NCI-H1105 treated with DMSO at 0.1 percent for 48 hours (cell line): ENCODE measurements at places on chromosomes 6 and 20.

- no peak for DNase-seq
Measured at GRCh38 chr6:111329882-111330633, 153.0 kb downstream of the REV3L start.

DNA sequence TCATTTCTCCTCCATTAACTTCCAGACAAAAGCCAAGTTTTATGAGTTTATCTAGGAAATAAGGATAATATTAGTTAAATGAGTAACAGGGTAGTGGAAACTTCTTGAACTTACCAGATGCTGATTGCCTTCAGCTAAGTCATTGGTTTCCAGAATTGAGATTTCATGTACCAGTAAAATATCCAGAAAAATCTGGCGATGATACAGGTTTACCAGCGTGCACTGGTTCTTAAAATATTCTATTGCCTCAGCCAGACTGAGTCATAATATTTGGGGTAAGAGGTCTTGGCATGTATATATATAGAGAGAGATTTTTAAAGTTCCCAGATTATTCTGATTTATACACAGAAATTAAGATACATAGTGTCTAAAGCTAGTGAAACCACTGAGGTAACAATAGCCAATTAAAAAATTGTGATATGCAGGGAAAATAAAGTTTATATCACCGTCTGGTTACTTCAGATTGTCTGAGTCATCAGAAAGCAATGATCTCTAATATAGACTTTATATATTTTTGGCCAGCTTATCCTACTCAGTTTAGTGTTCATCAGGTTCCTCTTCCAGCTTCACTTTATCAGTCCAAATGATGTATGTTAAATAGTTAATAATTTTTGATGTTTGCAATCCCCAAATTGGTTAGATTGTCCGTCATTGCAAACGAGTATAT is 39.5 kb upstream of the SDHAF4 start:
- no peak for DNase-seq

- no peak for DNase-seq
Measured at GRCh38 chr20:57540890-57541580, 16.1 kb upstream of the CTCFL start.

- DNase-seq: no peak
Measured at GRCh38 chr6:88163616-88164015, 2.5 kb downstream of the CNR1 start.

- DNase-seq: no peak
Measured at GRCh38 chr6:111938710-111939109, 65.5 kb upstream of the FYN start.

DNA sequence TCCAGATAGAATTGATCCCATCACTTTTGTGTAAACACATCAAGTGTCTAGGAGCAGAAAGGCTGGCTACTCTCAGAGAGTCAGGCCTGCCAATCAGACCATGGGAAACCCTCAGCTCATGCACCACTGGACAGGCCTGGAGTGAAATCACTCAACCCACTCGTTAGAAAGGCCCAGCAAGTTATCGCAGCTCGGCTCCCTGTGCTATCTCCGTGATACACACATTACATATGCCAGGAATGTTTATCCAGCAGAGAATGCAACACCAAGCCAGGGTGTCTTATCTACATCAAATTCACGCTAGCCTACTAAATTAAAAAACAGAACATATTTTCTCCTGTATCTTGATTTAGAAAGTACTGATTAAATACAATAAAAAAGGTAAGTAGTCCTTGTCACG is 232.4 kb upstream of the FOXQ1 start:
- no peak for DNase-seq

GRCh38 chr6:46279874-46280273 is 109.1 kb upstream of the ENPP5 start:
- no peak for DNase-seq

GRCh38 chr6:106693418-106693817 is 64.0 kb downstream of the QRSL1 start:
- no peak for DNase-seq

GRCh38 chr6:144581812-144582537 is 296.8 kb downstream of the UTRN start:
- peak; percentile 56 for DNase-seq

- DNase-seq: no peak
Measured at GRCh38 chr6:90167514-90168379, 128.9 kb downstream of the BACH2 start.

DNA sequence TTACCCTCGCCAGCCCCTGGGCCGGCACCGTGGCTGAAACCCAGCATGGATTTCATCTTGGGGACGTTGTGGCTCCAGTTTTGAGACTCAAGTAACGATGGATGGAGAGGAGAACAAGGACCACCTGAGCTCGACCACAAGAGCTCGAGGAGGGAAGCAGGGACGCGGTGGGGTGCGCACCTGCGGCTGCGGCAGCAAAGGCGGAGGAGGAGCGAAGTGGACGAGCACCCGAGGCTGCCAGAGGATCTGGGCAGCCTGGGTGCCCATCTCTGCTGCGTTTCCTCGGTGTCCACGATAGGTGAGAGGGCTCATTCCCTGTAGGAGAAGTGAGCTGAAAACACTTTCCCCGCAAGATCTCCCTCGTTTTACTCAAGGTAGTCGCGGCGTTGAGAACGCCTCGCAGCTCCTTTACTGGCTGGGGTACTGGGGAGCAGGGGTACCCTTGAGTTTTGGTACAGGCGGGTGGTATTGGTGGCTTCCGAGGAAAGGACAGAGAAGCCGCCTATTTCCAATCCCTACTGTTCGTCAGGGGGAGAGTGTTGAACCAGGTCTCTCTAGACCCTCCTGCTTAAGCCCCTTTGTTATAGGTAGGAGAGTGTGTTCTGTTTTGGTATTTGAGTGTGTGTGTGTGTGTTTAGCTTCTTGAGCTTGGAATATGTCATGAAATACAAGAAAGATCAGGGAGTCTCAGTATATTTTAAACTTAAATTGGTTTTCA is 137.7 kb downstream of the TRIM27 start:
- DNase-seq: no peak

- no peak for DNase-seq
Measured at GRCh38 chr6:108661430-108661829, 100.7 kb downstream of the FOXO3 start.

GRCh38 chr6:135828021-135828420 is 23.5 kb upstream of the PDE7B start:
- DNase-seq: no peak

DNA sequence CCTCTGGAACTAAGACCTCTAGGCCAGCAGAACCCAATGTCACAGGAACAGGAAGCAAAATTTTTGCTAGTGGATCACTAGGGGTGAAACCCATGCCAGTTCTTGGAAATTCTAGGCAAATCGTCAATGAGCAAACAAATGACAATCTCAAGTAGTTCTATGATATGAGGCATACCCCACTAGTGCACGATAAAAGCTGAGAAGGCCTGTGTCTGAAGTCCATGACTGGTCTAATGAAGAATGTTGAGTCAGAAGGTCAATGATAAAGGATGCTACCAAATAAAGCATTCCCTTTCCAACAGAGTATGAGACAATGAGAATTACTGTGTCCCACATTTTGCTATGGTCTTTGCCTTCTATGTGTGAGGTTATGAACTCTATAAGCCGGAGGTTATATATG is 149.4 kb upstream of the NOX3 start:
- no peak for DNase-seq

- DNase-seq: no peak
Measured at GRCh38 chr20:21100578-21101452, 5.3 kb downstream of the LINC00237 start.

GRCh38 chr6:142387997-142388815 is 86.4 kb downstream of the ADGRG6 start:
- DNase-seq: peak; percentile 53

GRCh38 chr20:32789896-32790750 is 27.9 kb downstream of the DNMT3B start:
- DNase-seq: peak; percentile 67

- DNase-seq: no peak
Measured at GRCh38 chr6:72646604-72647485, 25.0 kb downstream of the KCNQ5 start.

GRCh38 chr6:146587459-146587858 is 11.3 kb upstream of the ADGB start:
- no peak for DNase-seq

GRCh38 chr20:708956-709355 is 33.4 kb upstream of the SCRT2 start:
- no peak for DNase-seq

DNA sequence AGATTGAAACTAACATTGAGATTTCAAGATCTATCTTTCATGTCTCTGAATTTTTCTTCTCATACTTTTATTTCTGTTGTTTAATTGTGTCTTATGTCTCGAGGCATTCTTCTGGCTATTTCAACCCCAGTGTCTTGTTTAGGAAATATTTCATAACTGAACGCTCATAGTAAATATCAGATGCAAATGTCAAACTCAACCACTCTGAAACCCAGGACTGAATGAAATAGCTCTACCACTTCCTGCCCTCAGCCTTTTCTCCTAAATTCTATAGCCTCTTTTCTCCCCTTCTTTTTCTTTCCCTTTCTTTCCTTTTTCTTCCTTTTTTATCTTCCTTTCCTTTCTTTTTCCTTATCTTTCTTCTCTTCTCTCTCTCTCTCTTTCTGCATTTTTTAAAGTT is 7.7 kb downstream of the ISM1 start:
- DNase-seq: no peak

- DNase-seq: no peak
Measured at GRCh38 chr6:166910601-166911000, 45.7 kb downstream of the RNASET2 start.

DNA sequence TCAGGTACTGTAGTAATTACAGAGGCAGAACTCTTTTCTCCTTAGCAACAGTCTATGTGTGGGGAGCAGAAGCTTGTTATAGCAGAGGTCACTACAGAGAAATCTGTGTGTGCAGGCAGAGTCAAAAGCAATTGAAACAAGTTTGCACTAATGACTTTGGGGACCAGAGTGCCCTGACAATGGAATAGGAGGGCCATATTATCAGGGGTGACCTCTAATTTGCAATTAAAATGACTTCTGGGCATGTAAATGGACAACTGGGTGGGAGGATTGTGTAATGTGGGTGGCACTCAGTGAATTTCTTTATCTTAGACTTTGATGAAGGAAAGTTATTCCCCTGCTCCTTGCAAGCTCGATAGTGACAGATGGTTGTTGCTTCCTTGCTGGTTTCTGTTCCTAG is 127.2 kb downstream of the PLCB4 start:
- no peak for DNase-seq

DNA sequence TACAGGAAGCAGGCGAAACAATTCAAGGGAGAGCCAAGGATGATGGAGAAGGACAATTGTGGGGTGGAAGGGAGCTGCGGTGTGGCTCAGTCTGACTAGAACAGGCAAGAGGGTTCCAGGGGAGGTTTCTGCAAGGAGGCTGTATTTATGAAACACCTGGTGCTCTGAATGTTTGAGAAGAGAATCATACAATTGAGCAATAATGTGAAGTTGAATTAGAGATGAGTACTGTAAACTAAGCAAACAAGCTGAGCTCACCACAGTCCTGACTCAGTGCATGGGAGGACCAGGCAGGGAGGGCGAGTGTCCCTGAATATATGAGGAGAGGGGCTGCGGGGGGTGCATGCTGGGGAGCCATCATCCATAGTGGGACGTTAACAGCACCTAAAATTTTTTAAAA is 279.7 kb downstream of the KIF16B start:
- DNase-seq: no peak

DNA sequence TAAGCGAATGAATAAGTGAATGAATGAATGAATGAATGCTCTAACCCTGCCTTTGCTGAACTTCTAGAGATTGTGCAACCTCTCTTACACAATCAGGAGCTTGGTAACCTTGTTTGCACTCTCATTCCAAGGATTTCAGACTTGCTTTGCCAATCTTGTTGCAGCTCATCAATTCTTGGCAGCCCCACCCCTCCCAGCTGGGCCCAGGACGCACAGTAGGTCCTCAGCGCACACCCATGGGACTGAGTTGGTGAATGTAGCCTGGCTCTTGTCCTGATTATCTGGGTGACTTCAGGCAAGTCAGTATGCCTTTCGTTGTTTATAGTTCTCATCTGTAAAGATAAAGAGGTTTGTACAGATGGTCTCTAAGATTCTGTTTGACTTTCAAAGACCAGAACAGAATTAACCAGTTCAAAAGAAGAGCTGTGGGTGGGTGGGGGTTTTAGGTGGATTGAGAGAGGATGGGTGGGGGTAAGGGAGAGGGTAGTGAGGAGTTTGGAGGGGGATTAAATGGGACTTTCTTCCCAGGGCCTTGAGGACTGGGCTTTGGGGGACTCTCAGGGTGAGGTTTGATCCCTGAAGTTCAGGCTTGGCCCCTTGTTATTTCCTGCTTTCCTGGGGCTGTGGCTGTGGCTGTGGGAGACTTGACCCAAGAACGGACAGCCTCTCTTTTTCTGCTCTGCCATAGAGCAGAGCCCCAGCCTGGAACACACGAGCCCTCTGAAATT is 33.2 kb downstream of the VEGFA start:
- DNase-seq: no peak

- DNase-seq: no peak
Measured at GRCh38 chr6:38350942-38351341, 288.8 kb downstream of the BTBD9 start.

GRCh38 chr20:59634435-59635005 is 30.2 kb downstream of the PHACTR3 start:
- DNase-seq: no peak

DNA sequence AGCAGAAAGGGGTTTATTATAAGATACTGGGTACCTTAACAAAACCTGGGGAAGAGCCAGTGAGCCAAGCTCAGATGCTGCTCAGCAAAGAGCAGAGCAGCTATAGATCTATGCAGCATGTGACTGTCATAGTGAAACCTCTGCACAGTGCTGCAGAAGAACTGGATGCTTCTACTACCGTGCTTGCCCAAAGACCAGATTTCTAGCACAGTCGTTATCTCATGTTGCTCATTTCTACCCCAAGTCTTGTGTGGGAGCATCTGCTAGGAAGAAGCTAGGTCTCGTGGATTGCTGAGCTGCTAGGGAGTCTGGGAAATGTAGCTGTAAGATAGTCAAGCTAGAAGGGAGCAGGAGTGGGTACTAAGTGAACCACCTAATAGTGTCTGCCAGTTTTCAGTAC is 31.7 kb upstream of the GNRH2 start:
- no peak for DNase-seq

DNA sequence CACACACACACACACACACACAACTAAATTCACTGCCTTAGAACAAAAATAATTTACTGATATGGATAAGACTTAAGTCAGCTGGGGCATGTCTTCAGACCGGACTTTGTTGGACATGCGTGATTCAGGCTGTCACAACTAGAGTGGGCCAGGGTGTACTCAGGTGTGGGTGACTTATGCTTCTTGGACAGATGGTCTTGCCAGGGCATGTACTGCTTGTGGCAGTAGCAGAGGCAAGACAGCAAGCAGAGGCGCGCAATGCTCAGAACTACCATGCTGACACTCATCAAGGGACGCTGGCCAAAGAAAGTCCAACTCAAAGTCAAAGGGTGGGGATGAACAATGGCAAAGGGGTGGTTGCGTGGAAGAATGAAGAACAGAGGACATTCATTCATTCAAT is 437.5 kb downstream of the CBLN4 start:
- DNase-seq: no peak

GRCh38 chr6:26194816-26195375 is 107.7 kb downstream of the HFE start:
- no peak for DNase-seq

GRCh38 chr6:44522871-44523270 is 135.4 kb downstream of the CDC5L start:
- DNase-seq: no peak

GRCh38 chr6:122063076-122063475 is 336.4 kb upstream of the HSF2 start:
- DNase-seq: peak; percentile 33
